ENCODE measurements at places on chromosomes 3 and 15.

- DNase-seq: no peak
Observed at GRCh38 chr3:173624086-173624485, 226.5 kb downstream of the NLGN1 start.

DNA sequence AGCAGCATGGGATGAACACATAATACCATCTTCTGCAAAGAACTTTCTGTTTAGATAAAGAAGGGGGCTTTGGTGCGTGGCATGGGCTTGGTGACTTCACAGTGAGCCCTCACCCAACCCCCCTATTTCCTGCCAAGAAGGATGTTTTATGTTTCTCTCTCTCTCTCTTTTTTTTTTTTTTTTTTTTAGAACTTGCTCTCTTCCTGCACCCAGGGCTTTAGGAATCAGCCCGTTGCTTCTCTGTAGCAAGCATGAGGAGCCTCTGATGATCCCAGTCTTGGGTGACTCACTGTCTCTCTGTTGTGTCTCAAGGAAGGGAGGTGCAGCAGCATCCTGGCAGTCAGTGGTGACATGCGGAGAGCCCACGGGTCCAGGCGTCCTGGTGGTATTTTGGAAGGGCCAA, 49.1 kb downstream of the CCK start:
- DNase-seq: no peak

DNA sequence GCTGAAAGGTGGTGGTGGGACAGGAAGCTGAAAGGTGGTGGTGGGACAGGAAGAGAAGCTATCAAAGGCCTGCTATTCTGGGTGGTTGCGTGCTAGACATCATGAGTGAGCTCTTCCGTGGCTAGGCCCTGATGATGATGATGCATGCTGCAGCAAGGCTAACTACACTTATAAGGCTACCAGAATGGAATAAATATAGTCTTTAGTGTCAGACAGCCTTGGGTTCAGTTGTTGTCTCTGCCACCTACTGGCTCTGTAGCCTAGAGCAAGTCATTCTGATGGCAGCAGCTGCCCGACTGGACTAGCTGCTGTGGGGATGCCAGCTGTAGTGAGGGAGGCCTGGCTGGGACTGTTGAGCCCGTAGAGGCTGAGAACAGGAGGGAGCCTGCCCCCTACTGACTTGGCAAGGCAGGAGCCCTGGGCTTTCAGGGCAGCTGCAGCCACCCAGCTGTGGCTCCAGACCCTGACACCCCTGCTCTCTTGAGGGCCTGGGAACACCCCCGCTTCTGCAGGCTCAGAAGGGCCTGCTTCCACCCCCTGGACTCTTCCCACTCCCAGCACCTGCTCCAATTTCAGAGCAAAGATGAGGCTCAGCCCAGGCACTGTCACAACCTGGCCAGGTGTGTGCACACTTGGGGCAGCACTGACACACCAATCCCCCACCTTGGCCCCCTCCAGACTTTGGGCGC, 21.4 kb upstream of the ZBED2 start:
- peak; percentile 56 for DNase-seq

- no peak for DNase-seq
Observed at GRCh38 chr15:58923696-58924300, 9.7 kb downstream of the SLTM start.

- no peak for DNase-seq
Observed at GRCh38 chr3:48877671-48878070, 21.0 kb downstream of the SLC25A20 start.

DNA sequence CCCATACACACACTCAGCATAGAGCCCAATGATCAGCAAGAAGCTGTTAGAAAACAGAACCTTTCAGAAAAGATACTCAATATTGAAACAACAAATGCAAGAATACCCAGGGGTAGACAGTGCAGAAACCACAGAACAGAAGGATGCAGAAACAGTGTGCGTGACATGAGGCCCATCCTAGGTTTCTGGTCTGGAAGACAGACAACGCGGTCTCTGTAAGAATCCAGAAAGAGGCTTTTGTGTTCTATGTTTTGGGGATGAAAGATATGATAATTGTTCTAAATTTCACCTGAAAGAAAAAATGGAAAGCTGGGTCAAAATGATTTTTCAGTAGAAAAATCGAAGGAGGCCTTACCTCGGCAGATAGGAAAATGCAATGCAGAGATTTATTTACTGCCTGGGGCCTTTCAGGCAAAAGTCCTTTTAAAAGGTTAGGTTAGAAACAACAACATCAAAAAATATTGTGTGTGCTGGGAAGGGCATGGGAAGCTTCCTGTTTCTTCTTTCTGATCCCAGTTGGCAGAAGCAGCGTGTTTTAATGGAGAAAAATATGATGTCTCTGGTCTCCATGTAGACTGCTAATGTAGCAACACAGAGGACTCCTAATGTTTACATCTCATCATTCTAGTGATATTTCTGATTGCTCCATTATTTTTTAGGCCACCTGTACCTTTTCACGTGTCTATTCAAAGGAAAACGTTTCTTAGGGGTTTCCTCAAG, 17.0 kb downstream of the SYNM start:
- no peak for DNase-seq

GRCh38 chr3:107068980-107069379, 308.3 kb upstream of the CCDC54 start:
- DNase-seq: no peak

- no peak for DNase-seq
Observed at GRCh38 chr3:125207507-125207906, 5.0 kb downstream of the SLC12A8 start.

GRCh38 chr3:197428117-197428801, 127.5 kb downstream of the BDH1 start:
- DNase-seq: peak; percentile 15

Measured in GM06990 (cell line).